NCI-H146 (cell line): ENCODE measurements at places on chromosomes 1 and 21.

- DNase-seq = no peak
Measured at GRCh38 chr1:231808116-231808515, 181.5 kb downstream of the DISC1 start.

DNA sequence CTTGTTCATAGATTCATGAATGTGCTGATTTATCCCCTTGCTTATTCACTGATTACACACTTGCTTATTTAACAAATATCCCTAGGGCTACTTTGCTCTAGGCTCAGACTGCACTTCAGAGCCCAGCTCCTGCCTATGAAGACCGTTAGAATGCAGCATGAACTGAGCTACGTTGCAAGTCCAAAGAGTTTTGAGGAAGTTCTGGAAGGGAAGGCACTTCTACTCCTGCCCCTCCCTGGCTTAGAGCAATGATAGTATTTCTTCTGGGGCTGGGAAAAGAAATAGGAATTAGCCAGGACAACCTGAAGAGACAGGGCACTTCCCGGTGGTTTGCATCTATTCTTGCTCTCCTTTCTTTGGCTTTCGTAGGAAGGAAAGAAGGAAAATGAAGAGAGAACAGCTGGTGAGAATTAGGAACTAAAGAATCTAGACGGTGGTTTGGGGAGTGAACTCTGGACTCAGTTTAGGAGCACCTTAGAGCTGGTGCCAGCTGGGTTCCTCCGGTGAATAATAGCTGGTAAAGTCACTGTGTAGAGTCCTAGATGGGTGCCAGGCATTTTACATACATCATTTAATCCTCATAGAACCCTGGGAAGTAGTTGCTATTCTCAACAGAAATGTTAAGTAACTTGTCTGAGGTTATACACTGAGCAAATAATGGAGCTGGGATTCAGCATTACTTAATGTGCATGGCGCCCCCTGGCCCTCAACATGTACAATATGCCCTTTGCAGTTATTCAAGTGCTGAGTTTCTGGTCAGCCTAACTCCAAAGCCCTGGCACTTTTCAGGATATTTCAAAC lies 65.9 kb downstream of the NDUFS5 start:
- peak; percentile 48 for DNase-seq

DNA sequence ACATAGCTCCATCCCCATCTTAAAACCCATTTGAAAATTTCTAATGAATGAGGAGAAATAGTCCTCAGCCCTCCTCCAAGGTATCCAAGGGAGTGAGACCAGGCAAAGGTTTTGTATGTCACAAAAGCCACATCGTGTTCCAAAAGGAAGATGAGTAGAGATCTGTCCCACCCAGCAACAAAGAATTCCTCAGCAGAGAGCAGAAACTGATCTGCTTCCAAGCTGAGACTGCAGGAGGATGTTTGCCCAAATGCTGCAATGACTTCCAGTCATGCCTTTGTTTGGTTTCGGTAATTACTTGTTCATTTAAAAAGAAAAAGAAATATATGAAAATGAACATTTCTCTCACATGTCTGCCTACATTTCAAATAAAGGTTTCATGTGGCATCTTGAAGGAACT lies 186.9 kb downstream of the SETD4 start:
- no peak for DNase-seq

GRCh38 chr1:235990330-235990795 lies 74.5 kb downstream of the NID1 start:
- no peak for DNase-seq

DNA sequence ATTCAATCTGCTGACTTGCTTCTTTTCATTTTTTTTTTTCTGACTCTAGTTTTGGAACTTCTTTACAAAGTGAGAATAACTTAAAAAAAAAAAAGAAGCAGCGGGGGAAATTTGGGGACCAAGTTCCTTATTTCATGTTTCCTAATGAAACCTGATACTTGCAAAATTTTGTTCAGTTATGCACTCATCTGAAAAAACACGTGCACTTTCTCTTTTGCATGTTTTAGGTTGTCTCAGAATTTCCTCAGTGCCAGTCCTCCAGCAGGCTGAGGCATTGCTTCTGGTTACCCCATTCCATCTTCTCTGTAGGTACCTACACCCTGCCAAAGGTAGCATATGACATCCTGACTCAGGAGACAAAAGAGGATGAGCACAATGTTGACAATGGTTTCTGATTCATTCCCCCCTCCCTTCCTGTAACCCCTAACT lies 299.7 kb downstream of the GRIK1 start:
- DNase-seq = no peak

- peak; percentile 27 for DNase-seq
Measured at GRCh38 chr1:174160109-174160473, 771 bp downstream of the RABGAP1L start.
